ENCODE measurements at places on chromosomes 5 and 9.

DNA sequence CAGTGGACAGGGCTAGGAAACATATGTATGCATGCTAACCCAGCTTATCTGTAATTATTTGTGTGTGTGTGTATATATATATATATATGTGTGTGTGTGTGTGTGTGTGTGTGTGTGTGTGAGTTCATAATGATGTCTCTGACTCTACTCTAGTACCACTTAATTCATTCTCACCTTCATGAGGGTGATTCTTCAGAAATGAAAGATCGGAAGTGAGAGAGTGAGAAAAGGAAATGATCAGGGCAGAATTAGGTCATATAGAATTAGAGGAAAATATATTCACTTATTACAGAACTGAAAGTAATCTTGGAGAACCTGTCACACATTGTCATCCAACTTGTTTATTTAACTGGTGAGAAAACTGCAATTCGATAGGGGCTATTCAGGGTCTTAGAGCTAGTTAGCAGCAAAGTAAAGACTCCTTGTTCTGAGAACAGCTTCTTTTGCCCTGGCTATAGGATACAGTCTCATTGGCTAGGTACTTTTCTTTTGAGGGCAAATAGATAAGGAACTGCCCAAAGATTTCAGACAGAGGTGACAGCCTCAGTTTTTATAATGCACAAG is 58.8 kb downstream of the C9orf153 start:
- DNase-seq: no peak

GRCh38 chr5:122258840-122259239 is 53.2 kb upstream of the SNCAIP start:
- no peak for DNase-seq

- DNase-seq: no peak
Measured at GRCh38 chr5:120052916-120053828, 410.9 kb upstream of the PRR16 start.

DNA sequence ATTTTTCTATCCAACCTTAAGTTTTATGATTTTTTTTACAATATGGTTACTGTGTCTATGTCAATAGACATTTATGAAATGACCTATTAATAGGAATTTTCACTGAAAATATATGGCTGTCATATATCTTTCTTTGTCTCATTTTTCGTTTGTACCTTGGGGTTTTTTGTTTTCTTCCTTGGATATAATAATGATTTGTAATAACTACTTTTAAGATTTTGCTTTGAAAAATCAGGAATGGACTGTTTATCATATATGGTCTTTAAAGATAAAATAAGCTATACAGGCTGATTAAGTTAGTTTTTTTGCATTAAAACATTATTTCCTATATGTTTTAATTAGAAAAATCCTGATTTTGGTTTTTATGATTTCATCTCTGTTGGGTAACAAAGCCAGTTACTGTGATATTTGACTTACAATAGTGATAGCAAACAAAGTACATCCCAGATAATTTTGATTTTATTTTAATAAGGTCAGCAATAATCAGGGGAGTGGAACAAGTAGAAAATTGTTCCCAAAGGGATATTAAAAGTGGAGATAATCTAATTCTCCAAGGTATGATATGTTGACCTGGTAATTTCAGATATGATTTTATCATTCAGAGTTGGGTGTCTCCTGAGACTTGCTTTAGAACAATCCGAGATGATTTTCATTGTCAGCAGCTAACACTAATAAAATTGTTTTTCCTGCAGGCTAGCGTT is 10.3 kb downstream of the NR4A3 start:
- no peak for DNase-seq

DNA sequence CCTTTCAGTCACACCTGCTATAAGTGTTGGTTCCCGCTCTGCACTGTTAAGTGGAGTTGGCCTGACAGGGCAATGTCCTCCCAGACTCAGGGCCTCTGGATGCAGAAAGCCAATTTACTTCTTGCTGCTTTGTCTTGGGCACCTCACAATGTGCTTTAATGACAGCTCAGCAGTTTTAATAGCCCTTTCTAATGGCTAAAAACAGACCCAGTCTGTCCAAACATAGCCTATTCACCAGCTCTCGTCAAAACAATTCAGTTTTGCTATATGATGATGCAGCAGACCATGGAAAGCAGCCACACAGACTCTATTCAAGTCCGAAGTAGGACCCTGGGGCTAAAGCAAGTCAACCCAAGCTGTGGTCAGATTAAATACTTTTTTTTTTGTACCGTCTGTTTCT is 529.1 kb upstream of the SEMA6A start:
- peak; percentile 86 for DNase-seq

DNA sequence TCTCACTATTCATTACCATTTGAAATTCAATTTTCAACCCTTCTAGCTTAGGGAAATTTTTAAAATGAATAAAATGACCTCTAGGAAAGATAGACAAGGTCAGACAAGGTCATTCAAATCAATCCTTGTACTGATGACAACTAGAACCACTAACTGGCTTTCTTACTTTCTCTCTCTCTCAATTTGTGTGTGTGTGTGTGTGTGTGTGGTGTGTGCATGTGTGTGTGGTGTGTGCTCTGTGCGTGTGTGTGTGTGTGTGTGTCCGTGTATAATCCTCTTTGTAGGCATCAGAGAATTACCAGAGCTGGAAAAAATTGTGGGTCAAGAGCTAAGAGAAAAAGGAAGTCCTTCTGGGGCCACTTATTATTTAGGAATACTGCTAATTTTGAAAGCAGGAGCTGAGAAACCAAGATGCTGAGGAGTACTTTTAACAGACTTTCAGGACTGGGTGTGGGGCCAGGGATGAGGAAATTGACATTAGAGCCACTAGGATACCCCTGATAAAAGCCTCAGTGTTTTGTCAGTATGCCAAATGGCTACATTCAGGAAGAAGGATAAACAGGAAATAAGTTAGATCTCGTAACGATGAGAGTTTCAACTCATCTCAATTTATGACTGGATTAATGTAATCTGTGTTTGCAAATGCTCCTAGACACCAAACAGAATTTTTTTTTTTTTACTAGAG is 723.3 kb downstream of the CETN3 start:
- DNase-seq: no peak

- DNase-seq: no peak
Measured at GRCh38 chr5:75756211-75756610, 39.0 kb upstream of the POC5 start.

- no peak for DNase-seq
Measured at GRCh38 chr9:13387734-13388067, 108.2 kb upstream of the MPDZ start.

DNA sequence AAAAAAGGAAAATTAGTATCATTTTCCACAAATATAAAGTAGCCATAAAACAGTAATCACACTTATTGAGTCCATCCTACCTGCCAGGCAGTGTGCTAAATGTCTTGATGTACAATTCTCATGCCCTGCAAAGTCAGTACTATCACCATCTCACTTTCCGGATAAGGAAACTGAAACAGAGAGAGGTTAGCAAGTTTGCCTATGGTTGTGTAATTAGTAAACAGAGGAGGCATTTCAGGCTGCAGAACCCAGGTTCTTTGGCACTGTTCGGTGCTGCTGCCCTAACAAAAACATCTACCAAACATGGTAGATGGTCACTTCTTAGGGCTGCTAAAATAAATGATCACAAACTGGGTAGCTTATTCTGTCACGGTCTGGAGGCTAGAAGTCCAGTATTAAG is 22.6 kb downstream of the PLAC8L1 start:
- peak; percentile 69 for DNase-seq

GRCh38 chr9:120482424-120483186 is 97.4 kb downstream of the CDK5RAP2 start:
- no peak for DNase-seq

DNA sequence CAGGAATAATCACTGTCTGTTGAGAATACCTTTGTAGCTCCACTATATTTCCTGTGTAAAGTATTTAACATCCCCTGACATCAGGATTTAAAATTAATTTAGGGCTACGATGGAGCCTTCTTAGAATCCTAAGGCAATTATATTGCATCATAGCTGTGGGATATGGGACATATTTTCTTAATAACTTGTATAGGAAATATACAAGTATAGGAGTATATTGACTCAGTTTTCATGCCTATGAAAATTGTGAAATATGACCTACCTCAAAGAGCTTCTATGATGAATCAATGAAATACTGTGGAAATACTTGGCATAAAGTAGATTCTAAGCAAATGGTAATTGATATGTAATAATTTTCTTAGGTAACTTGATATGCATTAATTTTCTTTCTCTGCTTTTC is 221.0 kb upstream of the KLF4 start:
- no peak for DNase-seq

- no peak for DNase-seq
Measured at GRCh38 chr5:146827901-146828300, 50.7 kb downstream of the PPP2R2B start.

DNA sequence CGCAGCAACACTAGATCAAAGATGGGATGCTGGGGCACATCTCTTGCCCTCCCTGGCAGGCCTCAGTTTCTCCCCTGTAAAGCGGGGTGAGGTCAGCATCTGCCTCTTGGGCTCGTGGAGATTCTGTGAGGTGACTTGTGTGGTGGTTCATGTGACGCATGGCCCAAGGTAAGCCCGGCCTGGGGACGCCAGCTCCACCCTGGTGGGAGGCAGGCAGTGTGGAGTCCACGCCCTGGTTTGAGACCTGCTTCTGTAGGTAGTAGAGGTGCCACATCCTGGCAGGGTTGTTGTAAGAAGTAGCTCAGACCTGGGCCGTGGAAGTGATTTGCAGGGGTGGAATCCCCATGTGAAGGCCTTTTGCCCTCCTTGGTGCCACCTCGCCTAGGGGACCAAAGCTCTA is 101.5 kb downstream of the DAB2IP start:
- no peak for DNase-seq

DNA sequence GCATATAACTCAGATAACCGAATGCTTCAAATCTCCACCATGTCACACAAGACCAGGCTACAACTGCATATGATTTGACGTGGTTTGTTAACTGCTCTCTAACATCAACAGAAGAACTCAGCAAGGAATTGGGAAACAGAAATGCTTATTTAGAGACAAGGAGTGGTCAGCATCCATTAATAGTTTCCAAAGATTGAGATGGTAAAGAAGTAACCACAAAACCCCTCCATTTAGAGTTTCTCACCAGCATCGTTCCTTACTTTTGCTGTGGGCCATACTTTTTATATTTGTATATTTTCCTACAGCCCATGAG is 25.2 kb downstream of the DPYSL3 start:
- DNase-seq: no peak

Data from MM.1S (cell line).